ENCODE measurements at places on chromosomes 5 and 9. TPM values are rescaled to one million over a fixed set of nuclear protein-coding genes. Genes with fewer than 3 reads are reported as not detected.

GRCh38 chr5:146867996-146868708 is 10.4 kb downstream of the PPP2R2B start:
- no peak overlapping the region for H3K27ac ChIP-seq
- no peaks in the 10 kb centered on the region for H3K27me3 ChIP-seq
- no peak overlapping the region for H3K4me3 ChIP-seq
- no peaks in the 10 kb centered on the region for H3K36me3 ChIP-seq

GRCh38 chr5:107805824-107806223 is 135.1 kb upstream of the EFNA5 start:
- no peak overlapping the region for H3K27ac ChIP-seq
- no peak for DNase-seq
- no peaks in the 10 kb centered on the region for H3K27me3 ChIP-seq
- peaks cover 23% of the 10 kb centered on the region for H3K4me1 ChIP-seq
- no peaks in the 10 kb centered on the region for H3K36me3 ChIP-seq

Gene TCOF1
- 16.3 TPM for polyA plus RNA-seq

- no peak overlapping the region for H3K27ac ChIP-seq
- DNase-seq: peak; percentile 54
- H3K36me3 ChIP-seq: no peaks in the 10 kb centered on the region
- no peaks in the 10 kb centered on the region for H3K27me3 ChIP-seq
- no peak overlapping the region for H3K4me3 ChIP-seq
Observed at GRCh38 chr9:88236511-88237478, 98.5 kb upstream of the SPATA31C2 start.

DNA sequence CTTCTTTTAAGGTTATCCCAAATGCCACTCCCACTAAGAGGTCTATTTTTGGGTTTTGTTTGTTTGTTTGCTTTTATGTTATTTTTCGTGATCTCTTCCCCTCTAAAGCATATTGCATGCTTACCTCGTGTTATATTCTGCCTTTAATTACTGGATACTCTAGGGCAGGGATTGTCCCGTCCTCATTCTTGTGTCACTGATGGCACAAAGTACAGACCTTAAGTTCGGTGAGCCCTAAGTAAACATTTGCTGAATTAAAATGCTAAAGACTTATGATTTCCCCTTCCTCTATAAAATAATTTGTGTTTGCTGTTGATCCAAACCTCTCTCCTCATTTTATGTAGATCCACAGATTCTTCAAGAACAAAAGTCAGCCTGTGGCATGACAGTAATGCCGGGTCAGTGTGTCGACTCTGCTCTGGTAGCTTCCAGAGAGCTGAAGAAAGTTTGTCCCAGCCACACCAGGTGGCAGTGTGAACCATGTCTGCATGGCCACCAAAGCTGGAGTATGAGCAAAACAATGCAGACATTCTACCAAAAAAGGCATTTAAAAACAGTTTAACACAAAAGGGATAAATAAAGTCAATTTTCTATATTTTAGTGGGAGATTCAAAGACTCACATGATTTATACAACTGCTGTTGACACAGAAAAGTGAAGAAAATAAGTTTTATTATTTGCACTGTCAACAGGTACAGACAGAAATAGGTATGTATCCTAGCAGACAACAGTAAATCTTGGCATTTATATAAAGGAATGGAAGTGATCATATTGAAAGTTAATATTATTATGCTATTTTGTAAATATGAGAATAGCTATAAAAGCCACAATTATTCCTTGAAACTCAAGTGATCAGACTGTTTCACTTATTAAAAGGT is 17.9 kb upstream of the POC5 start:
- no peak overlapping the region for H3K4me3 ChIP-seq
- H3K4me1 ChIP-seq: no peaks in the 10 kb centered on the region
- H3K27me3 ChIP-seq: no peaks in the 10 kb centered on the region
- peak; percentile 43 for DNase-seq
- H3K27ac ChIP-seq: no peak overlapping the region

DNA sequence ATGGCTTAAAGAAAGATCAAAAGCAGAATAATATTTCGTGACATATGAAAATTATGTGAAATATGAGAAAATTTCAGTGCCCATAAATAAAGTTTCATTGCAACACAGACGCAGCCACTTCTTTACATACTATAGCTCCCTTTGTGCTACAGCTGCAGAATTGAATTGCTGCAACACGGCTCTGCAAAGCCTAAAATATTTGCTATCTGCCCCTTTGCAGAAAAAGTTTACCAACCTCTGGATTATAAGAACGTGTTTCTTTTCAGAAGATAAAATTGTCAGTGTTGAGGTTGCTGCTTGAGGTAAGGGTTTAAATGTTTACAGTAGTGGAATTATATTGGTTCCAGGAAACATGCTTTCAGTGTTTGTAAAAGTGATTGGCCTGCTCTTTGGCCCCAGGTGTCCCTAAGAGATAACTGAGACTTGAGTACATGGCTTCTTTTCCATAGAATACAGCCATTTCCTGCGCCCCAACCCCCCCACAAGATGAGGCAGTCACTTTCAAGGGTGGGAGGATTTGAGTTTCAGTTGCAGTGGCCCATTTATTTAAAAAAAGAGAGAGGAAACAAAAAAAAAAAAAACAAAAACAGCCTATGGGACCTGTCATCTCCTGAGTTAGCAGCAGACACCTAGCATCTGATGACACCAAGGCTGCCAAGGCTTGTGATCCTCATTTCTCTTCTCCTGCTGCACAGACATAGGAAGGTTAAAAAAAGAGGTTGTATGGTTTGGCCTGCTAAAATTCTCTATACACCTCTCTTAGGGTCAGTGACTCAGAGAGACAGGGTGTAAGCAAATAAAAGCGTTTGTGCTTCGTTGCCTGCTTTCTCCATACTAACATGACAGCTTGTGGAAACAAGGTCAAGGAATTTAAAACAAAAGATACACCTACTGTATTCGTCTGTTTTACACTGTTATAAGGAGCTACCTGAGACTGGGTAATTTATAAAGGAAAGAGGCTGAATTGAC is 28.0 kb upstream of the HTR4 start:
- H3K27ac ChIP-seq: no peak overlapping the region
- H3K36me3 ChIP-seq: no peaks in the 10 kb centered on the region
- H3K4me1 ChIP-seq: no peaks in the 10 kb centered on the region
- DNase-seq: no peak

Gene GFI1B
- not detected for polyA plus RNA-seq

- no peaks in the 10 kb centered on the region for H3K27me3 ChIP-seq
- H3K4me1 ChIP-seq: no peaks in the 10 kb centered on the region
- no peak overlapping the region for H3K27ac ChIP-seq
- H3K4me3 ChIP-seq: no peak overlapping the region
Observed at GRCh38 chr9:89410641-89411350, 87.1 kb downstream of the SEMA4D start.

GRCh38 chr5:38831117-38831516 is 14.7 kb upstream of the OSMR start:
- H3K4me1 ChIP-seq: peaks cover 22% of the 10 kb centered on the region
- no peak overlapping the region for H3K4me3 ChIP-seq
- peaks cover 9% of the 10 kb centered on the region for H3K36me3 ChIP-seq
- H3K27ac ChIP-seq: no peak overlapping the region
- DNase-seq: no peak

GRCh38 chr5:130227699-130228098 is 323.4 kb downstream of the CHSY3 start:
- no peak overlapping the region for H3K27ac ChIP-seq
- no peaks in the 10 kb centered on the region for H3K4me1 ChIP-seq

DNA sequence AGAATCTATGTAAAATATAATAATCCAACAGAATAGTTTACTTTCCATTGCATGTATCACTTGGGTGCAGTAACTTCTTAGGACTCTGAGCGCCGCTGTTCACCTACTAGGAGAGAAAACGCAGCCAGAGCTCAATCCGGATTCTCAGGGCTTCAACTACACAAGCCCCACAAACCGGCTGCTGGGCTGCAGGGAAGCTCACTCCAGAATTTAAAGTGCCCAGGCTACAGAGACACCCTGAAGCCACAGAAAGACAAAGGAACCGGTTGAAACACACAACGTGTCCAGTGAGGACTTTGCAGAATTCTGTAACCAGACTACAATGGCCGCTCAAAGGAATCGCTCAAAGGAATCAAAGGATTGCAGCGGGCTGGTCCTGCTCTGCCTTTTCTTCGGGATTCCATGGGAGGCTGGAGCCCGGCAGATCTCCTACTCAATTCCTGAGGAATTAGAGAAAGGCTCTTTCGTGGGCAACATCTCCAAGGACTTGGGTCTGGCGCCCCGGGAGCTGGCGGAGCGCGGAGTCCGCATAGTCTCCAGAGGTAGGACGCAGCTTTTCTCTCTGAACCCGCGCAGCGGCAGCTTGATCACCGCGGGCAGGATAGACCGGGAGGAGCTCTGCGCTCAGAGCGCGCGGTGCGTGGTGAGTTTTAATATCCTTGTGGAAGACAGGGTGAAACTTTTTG is at the start of gene PCDHGA10:
TSS of gene PCDHGA10 (plus strand) at position 134 of the 686 bp plus-strand sequence. CDS start at position 323, 189 bp downstream.
- no peak within 1 kb of the TSS for H3K27ac ChIP-seq
- H3K4me1 ChIP-seq: peaks cover 5% of the 10 kb centered on the region
- no peaks in the 10 kb centered on the region for H3K27me3 ChIP-seq
- H3K4me3 ChIP-seq: peak within 1 kb of the TSS; percentile 70

DNA sequence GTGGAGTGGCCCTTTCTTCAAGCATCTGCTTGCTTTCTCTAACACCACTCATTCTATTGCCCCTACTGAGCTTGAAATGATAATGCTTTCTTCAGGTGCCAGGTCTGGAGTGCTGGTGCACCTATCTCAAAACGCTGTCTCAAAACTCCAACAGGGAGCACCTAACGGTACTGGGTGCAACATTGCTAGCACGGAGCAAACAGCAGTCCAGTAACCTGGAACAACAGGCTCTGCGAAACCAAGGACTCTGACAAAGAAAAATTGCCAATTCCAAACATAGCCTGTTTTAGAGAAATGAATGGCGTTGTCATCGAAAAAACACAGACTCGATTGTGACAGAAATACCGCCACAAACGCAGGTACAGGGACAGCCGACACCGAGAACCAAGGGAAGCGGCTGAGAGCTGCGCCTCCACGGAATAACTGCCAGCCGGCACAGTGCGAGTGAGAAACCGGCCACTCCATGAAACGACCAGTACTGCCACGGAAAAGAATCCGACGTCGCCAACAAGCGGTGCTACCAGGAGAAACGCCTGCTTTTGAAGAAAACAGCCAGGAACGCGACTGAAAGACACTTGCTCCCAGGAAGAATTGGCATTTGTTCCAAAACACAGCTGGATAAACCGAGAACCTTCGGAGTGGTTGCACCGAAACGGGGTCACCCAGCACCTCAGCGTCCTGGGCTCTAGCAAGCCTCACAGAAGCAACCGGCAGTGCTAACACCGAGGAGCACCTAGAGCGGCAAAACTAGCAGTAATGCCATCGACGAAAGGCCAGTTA is 3.1 kb downstream of the ANXA2R start:
- H3K4me3 ChIP-seq: peak overlapping the region; percentile 75
- DNase-seq: no peak
- H3K4me1 ChIP-seq: peaks cover 4% of the 10 kb centered on the region

DNA sequence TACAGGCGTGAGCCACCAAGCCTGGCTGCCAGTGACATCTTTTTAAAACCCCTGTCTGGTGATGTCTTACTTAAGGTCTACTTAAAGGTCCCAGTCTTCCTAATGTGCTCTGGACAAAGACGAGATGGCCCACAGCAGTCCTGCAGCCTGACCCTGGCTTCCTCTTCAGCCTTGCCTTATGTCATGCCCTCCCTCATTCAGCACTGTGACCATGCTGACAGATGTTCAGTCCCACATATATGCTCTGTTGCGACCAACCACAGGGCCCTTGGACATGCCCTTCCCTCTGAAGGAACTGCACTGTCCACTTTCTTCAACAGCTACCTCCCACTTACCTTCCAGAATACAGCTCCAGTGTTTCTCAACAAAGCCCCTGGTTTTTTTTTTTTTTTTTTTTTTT is 172.8 kb upstream of the PANK3 start:
- H3K27me3 ChIP-seq: no peaks in the 10 kb centered on the region
- H3K4me3 ChIP-seq: no peak overlapping the region
- no peaks in the 10 kb centered on the region for H3K4me1 ChIP-seq
- no peak overlapping the region for H3K27ac ChIP-seq
- no peak for DNase-seq

Gene GPR150
- polyA plus RNA-seq: 0.25 TPM

All from GM23248 (cell line).